ENCODE measurements at places on chromosomes 1 and 21.

- DNase-seq: no peak
Measured at GRCh38 chr1:220887202-220887519, 7.9 kb downstream of the HLX start.

- no peak for DNase-seq
Measured at GRCh38 chr1:44227211-44227610, 13.9 kb downstream of the DMAP1 start.

DNA sequence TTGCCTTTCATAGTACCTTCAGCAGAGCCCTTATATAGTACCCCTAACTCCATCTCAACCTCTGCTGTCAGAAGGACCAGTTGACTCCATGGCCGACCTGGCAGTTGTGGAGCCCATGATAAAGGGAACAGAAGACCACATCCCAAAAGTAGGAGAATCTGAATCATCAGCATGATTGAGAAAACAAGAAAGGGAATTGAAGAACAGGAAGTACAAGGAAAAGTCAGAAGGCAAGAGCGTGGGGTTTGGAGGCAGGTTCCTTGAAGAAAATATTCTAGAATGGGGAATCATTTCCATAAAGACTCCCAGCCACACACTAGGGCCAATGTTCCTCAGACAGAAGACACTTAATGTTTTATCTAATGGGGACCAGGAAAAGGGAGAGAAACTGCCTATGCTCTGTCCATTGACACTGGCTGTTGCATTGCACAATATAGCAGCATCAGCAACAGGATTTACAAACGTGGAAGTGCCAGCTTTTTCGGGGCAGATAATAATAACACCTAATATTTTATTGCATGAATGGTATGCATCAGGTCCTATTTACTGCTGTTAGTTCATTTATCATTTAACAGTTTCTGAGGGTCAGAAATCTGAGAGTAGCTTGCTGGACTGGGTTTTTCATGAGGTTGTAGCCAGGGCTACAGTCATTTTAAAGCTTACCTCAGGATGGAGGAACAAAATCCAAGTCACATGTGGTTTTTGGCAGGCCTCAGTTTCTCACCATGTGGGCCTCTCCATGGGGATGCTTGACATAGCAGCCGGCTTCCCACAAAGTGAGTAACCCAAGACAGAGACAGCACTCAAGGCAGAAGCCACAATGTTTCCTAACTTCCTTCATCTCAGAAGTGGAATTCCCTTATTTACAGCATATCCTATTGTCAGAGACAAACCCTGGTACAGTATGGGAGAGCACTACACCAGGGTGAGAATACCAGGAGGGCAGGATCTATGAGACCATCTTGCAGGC is 483.4 kb downstream of the PLPP3 start:
- no peak for DNase-seq

GRCh38 chr1:94070865-94071264 is 50.1 kb downstream of the ABCA4 start:
- DNase-seq: peak; percentile 61

- DNase-seq: no peak
Measured at GRCh38 chr1:172960019-172960418, 90.7 kb downstream of the TNFSF18 start.

GRCh38 chr1:94322696-94323095 is 85.3 kb upstream of the ARHGAP29 start:
- DNase-seq: no peak

DNA sequence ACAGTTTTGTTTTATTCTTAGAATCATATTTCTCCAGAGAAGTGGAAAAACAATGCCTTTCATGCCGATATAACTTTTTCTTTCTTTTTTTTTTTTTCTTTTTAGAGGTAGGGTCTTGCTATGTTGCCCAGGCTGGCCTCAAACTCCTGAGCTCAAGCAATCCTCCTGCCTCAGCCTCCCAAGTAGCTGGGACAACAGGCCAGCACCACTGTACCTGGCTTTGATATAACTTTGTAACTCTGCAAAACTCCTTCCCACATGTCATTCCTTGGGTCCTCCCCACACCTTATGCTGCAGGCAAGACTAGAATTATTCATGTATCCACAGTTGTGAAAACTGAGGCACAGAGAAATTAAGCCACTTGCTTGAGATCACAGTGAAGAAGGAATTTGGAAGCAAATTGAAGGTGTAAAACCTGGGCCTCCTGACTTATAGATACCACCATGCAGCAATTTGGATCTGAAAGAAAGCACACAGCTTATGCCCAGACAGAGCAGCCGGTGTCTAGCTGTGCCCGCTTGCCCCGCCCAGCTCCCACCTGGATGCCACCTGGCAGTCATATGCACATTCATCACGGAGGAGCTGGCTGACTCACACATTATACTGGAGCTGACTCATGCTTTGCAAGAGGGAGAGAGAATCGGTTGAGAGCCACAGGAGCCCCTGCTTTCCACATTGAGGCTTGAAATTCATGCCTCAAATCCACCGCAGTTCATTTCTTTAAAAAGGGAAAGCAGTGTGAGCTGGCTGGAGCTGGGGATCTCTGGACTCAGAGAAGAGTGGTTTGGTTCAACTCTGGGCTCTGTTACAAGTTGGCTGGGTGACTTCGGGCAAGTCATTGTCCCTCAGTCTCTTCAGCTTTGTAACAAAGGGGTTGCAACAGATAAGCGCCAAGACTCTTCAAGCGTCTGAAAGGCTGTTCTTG is 8.3 kb upstream of the SLC2A1 start:
- DNase-seq: no peak

DNA sequence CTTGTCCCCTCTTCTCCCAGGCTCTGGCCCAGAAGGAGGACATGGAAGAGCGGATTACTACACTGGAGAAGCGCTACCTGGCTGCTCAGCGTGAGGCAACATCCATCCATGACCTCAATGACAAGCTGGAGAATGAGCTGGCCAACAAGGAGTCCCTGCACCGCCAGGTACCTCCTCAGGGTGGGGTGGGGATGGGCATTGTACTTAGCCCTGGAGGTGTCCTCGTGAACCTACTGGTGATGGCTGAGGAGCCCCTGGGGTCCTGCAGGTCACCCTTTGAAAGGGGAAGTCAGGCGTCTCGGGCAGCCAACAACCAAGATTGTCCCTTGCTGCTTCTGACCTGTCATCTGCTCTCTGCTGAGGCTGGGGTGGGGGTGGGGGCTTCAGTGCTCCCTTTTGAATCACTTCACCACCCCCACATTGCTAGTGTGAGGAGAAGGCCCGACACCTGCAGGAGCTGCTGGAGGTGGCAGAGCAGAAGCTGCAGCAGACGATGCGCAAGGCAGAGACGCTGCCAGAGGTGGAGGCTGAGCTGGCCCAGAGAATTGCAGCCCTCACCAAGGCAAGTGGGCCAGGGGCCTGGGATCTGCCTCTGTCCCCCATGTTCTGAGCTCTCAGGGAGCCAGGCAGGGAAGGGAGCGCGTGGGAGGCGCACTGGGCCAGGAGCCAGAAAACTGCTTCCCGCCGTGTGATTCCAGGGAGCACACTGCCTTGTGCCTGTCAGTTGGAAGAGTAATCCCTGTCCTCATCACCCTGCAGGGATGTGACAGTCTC is 19.7 kb downstream of the PPFIA4 start:
- peak; percentile 62 for DNase-seq

GRCh38 chr1:39653546-39654031 is 14.1 kb upstream of the HEYL start:
- peak; percentile 91 for DNase-seq

GRCh38 chr21:35217504-35218060 is 168.5 kb upstream of the RUNX1 start:
- no peak for DNase-seq

GRCh38 chr1:37556712-37557196 is at the start of gene DNALI1:
Gene DNALI1 (plus strand): TSS chr1:37556940. CDS start chr1:37556995, 55 bp downstream.
- DNase-seq: peak; percentile 92

DNA sequence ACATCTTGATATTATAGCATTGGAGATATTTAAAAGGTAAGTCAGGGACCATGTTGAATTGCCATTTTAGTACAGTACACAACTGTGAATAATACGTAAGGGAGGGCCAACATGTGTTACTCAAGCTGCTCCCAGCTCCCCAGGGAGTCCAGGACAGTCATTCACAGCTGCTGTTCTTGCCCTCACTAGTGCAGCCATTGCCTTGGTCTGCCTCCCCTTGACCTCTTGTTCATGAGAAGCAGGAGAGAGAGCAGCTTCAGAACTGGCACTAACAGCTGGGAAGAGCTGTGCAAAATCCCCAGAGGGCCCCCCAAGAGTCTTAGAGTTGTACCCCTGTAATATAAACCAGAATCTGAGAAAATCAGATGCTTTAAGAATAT is 16.4 kb downstream of the TCEANC2 start:
- no peak for DNase-seq

GRCh38 chr1:219294251-219294650 is 120.6 kb downstream of the LYPLAL1 start:
- no peak for DNase-seq

- DNase-seq: no peak
Measured at GRCh38 chr1:169201084-169201619, 94.7 kb downstream of the ATP1B1 start.

GRCh38 chr1:11354893-11355553 is 82.0 kb downstream of the UBIAD1 start:
- DNase-seq: peak; percentile 88

GRCh38 chr1:22328331-22329147 is 123.1 kb upstream of the ZBTB40 start:
- no peak for DNase-seq

DNA sequence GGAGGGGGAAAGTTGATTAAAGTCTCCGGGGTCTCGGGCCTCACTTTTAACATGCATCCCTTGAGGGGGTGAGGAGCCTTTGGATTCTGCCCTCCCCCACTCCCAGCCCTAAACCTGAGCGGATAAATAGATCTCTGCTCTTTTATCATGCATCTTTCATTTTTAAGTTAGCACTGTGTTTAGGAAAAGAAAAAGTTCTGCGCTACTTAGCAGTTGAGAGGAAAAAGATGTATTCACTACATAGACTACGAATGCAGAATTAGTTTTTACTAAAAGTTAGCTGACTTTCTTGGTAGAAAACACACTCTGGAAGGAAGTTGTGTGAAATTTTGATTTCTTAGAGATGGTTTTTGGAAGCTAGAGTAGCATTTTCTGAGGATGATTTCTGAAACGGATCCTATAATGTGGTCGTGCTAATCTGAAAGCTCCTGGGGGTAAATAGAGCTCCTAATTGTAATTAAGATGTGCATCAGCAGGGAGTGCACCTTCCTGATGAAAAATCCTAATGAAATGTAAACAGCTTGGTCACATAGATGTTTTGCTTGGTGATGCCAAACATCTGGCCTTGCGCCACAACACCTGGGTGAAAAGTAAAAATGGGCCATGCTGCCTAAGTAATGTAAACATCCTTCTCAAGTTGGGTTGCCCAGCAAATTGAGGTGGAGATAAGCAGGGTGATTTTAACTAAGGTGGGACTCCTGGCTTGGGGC is 1.8 kb downstream of the ROR1 start:
- no peak for DNase-seq

- DNase-seq: no peak
Measured at GRCh38 chr1:65459397-65459768, 38.9 kb downstream of the LEPR start.

DNA sequence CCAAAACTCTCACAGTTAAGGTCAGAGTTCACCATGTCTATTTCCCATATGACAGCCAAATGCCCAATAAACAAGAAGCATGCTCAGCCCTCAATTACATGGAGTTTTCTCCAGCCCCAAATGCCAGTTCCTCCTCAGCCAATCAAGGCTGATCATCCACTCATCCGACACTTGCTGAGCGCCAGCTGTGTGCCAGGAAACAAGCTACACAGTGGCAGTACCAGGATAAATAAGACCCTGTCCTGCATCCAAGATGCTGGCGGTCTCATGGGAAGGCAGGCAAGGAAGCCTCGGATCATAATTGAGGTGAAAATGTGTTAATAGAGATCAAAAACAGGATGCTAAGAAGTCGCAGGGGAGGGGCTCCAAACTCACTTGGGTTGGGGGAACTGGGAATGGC is 7.7 kb downstream of the ZBTB17 start:
- no peak for DNase-seq

- DNase-seq: no peak
Measured at GRCh38 chr1:212797681-212798080, 6.0 kb downstream of the TATDN3 start.

DNA sequence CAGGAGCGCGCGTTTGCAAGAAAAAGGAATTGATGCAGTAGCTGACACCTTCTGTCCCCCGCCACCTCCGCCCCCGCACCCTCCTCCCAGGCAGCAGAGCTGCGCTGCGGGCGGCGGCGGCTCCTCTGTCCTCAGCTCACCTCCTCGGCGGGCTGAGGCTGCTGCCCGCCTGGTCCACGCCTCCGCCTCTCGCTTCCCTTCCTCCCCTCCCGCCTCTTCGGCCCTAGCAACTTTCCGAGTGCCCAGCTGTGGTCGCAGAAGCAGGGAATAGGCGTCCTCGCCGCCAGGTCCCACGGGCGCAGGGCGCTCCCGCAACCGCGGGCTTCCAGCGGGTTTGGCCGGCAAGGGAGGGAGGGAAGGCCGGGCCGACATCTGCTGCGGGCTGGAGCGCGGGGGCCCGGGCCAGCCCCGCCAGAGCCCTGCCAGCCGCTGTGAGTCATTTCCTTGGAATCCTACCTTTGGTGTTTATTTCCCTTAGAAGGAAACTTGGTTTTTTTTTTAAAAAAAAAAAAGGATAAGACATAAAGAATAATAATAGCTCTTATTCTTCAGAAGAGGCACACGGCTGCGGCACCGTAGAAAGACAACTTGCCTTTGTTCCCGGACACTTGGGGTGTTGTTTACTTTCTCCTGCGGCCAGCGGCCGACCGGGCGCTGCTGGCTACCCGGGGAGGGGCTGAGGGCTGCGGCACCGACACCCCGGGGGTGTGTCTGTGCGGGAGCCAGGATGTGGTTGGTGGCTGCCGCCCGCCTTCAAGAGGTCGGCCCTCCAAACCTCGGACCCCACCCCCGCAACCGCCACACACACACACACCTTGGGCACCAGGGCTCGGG is 1.1 kb downstream of the SERTAD4 start:
- peak; percentile 72 for DNase-seq

DNA sequence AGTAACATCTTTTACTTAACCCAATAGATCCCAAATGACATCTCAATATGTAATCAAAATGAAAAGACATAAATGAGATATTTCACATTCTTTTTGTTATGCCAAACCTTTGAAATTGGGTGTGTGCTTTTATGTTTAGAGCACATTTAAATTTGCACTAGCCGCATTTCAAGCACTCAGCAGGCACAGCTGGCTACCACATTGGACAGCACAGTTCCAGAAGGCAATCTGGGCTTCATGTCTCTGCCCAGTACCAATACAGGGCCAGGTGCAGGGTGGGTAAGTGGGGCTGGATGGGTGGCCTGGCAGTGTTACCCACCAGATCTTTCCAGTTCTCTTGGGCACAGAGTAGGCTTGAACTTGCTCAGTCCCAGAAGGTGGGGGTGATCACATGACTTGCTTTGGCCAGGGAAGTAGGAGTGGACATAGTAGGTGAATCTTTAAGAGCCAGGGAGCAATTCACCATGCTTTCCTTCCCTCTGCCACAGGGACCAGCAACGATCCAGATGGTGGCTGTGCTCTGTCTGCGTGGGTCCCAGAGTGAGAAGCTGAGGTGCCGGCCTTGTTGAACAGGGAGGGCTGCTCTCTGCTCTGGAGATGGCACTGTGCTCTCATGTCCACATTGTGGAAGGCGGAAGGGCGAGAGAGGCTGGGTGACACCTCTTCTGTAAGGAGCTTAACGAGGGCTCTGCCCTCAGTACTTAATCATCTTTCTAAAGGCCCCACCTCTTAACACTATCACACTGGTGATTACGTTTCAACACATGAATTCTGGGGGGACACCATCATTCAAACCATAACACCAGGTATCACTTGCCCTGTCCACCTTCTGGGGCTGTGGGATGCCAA is 261.4 kb downstream of the GRIK3 start:
- DNase-seq: no peak

- DNase-seq: no peak
Measured at GRCh38 chr21:39197448-39198233, 14.4 kb upstream of the PSMG1 start.

GRCh38 chr21:45535341-45536081 is 6.7 kb downstream of the SLC19A1 start:
- no peak for DNase-seq
